ENCODE measurements at places on chromosomes 5 and 9.

GRCh38 chr5:76386360-76386759, 16.7 kb upstream of the IQGAP2 start:
- no peak for DNase-seq

- DNase-seq = peak; percentile 52
Measured at GRCh38 chr9:120927269-120928014, 846 bp upstream of the TRAF1 start.

DNA sequence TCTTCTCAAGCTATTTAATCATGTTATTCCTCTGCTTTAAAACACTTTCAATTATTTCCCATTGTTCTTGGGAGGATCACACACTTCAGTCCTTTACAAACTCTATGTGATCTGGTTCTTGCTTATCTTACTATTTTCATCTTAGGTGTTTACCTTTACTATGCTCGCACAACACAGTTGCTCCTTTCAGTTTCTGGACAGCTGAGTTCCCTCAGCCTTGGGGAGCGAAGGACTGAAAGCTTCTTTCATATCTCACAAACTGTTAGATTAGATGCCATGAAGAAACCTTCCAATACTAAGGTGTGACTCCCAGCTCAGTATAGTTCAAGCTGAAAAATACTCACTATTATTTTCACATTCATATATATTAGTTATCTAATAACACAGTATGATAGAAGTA, 117.9 kb downstream of the CDC42SE2 start:
- no peak for DNase-seq

DNA sequence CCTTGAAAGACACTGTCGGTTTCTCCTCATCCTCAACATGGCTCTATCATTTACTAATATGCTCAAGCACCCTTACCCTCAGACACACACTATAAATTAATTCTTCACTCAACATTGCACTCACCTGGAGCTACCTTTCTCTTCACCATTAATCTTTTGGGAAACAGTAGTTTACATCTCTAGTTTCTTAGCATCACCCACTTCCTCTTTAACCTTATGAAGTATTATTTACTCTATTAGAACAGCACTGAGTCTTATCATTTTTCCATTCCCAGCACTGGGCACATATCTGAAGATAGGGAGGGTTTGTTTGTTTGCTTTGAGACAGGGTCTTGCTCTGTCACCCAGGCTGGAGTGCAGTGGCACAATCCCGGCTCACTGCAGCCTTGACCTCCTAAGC, 213.5 kb downstream of the SMARCA2 start:
- no peak for DNase-seq

GRCh38 chr9:124078641-124079040, 67.1 kb downstream of the LHX2 start:
- DNase-seq = no peak

- DNase-seq = no peak
Measured at GRCh38 chr5:79936646-79937216, 54.3 kb downstream of the MTX3 start.

- DNase-seq = no peak
Measured at GRCh38 chr5:89934069-89934468, 475.5 kb downstream of the CETN3 start.

DNA sequence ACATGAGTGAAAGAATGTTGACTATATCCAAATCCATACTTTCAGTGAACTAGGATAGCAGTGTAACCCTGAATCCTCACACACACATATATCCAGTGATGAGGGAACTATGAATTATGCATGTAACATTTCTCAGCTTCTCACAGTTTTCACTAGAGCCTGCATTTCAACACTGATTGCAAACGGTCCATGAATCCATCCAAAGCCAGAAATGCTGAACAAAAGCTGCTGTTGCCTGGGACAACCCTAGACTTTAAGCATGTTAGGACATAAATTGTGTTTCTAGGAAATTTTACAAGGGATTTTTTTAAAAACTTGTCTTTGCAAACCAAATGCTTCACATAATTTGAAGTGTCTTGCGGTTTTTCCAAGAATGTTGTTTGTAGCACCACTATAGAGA, 2010.0 kb upstream of the WWC1 start:
- no peak for DNase-seq

DNA sequence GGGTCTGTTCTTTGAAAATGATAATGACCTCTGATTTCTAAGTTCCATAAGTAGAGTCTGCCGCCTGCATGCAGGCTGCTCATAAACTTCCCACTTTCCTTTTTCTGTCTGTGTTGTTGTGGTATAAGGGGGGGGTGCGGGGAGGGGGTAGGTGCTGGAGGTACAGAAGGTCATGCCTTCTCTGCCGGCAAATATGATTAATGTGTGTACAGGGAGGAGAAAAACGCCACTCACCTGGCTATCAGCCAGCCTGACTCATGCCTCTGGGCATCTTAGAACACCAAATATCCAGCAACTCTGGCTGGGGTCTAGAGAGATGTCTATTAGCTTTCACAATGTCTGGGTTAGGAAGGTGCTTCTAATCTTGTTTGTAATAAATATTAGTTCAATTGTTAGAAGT, 128.3 kb downstream of the EFNA5 start:
- DNase-seq = no peak

GRCh38 chr5:61802456-61802855, 470.4 kb downstream of the ZSWIM6 start:
- no peak for DNase-seq

DNA sequence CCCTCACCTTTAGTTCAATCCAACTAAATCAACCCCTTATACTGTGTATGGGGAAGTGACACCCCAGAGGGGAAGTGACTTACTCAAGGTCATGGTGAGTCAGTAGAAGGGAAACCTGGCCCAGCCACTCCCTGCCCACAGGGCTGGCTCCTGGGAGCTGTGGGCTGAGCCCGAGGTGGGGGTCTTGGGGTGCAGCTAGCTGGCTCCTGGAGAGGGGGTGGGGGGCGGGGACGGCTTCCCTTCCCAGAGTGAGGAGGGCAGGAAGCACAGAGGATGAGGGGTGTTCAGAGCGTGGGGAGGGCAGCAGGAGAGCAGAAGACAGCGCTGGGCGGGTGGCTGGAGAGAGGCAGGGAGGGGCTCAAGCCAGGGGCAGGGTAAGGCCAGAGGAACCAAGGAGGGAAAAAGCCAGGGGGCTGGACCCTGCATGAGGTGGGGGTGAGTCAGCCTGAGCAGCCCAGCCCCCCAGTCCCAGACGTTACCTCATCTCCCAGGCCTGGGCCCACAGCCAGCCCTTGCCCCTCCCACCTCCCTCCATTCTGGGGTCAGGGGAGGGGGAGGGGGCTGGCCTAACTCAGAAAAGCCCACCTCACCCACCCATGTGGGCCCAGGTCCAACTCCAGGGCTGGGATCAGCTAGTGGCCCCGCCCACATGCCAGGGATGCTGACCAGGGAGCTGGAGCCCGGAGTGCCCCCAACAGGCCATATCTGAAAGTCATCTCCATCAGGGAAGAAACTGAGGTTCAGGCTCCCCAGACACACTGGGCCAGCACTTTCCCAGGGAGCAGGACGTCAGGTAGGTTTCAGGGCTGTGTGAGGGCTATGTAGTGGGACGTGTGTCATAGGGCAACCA, 2.8 kb downstream of the PDLIM7 start:
- DNase-seq = peak; percentile 64

- DNase-seq = no peak
Measured at GRCh38 chr5:98593418-98593817, 180.0 kb upstream of the RGMB start.

DNA sequence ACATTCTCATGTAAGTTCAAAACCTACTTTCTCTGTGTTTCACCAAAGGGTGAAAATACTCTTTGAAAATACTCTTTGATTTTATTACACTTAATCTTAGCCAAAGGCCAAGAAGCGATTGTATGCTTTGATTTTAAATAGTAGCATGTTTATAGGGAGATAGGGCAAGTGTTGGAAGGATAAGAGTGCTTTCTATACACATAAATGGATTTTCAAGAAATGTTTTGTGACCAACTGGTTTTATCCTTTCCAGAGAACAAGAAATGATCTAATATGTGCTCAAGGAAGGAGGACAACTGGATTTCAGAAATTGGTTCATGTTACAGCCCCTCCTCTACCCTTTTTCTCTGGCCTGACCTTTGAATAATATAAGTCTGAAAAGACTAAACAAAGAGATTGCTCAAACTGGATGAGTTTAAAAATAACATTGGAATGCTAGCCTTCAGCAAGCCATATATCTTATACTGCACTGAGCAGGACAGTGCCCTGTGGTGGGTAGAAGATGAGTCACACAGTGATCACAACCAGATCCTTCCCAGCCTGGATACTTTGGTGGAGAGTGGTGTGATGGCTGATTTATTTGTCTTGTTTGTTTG, 13.1 kb downstream of the PALM2AKAP2 start:
- no peak for DNase-seq

- no peak for DNase-seq
Measured at GRCh38 chr9:111438541-111439235, 45.5 kb downstream of the ECPAS start.

- peak; percentile 28 for DNase-seq
Measured at GRCh38 chr5:127564002-127564769, 46.7 kb downstream of the PRRC1 start.

GRCh38 chr9:14515571-14516198, 177.5 kb downstream of the ZDHHC21 start:
- DNase-seq = no peak

GRCh38 chr5:373710-374602, 52.4 kb downstream of the AHRR start:
- DNase-seq = peak; percentile 86
